ENCODE measurements at places on chromosomes 3 and 15.

DNA sequence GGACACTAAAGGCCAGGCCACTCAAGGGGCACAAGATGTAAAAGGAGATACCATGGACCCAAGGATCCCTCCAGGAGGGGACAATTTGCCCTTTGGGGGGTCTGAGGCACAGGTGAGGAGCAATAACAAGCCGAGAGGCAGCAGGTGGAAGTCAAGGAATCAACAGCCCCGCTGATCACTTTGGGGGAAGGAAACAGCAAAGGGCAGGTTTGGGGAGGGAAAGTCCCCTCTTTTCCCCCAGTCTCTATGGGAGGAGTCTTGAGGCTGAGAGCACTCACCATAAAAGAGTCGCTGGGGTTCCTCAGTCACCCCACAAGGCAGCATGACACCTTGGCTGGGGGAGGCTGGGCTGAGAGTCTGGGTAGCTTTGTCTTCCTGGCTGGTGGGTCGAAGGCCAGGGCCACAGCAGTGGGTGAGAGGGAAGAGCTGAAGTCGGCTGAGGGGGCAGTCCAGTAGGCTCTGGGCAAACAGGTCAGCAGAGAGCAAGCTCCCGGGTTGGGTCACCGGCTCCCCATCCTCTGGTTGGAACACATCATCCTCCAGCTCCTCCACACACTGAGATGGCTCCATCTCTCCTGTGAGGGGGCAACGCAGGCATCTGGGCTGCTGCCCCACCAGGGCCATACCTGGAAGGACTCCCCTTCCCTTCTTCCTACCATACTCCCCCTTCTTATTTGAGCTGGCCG is 3.0 kb downstream of the BMF start:
- DNase-seq, result peak; percentile 25

DNA sequence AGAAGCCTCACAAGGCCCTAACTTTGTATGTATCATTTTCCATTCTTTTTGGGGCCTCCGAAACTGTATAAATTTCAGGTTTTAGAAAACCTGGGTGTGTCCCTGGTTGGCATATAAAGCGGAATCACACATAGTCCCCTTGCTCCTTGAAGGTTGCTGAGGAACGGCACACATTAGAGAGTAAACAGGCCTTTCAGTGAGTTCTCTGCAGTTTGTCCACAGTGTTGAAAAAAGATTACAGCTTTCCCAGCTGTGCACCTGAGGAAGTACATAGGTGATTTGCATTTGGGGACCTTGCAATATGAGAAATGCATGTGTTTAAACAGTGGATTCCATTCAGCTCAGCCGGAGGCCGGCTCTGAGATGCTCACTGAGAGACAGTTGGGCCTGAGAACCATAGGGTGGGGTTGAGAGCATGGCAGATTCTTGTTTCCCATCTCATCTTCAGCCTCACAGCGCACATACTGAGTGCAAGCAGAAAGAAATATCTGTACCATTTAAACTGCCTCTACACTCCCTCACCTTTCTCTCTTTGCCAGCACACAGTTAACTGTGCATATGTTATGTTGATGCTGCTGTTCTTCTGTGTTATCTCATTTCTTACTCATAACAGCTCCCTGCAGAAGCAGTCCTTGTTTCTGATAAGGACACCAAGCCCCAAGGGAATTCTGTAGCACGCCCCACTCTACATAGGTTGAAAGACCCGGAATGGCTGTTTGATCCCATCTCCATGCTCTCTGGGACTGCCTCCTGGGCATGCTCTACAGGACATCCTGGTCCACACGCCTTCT is 60.4 kb downstream of the BOC start:
- DNase-seq, result no peak

- DNase-seq, result peak; percentile 57
Observed at GRCh38 chr3:127787071-127787490, 35.2 kb downstream of the MGLL start.

GRCh38 chr3:114584734-114585371 is 291.0 kb downstream of the TIGIT start:
- DNase-seq, result peak; percentile 20

GRCh38 chr15:101611007-101611406 is 41.2 kb downstream of the TM2D3 start:
- no peak for DNase-seq

- DNase-seq, result no peak
Observed at GRCh38 chr3:188486952-188487351, 333.0 kb downstream of the LPP start.

DNA sequence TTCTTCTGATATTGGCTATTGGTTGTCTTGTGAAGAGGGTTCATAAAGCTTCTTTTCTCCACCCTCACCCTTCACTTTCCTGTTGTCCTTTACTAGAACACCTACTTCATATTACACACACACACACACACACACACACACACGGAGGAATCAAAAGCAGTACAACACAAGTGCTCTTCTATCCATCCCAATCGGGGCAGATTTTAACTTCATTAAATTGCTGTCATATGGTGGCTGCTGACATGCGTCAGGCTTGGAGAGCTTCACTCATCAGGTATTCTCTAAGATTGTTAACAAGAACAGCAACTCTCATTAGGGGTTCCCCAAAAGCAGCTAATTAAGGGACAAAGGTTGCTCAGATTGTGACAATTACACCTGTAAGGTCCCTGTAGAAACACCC is 239.1 kb upstream of the MEIS2 start:
- no peak for DNase-seq

- no peak for DNase-seq
Observed at GRCh38 chr3:100072326-100073048, 41.8 kb downstream of the FILIP1L start.

DNA sequence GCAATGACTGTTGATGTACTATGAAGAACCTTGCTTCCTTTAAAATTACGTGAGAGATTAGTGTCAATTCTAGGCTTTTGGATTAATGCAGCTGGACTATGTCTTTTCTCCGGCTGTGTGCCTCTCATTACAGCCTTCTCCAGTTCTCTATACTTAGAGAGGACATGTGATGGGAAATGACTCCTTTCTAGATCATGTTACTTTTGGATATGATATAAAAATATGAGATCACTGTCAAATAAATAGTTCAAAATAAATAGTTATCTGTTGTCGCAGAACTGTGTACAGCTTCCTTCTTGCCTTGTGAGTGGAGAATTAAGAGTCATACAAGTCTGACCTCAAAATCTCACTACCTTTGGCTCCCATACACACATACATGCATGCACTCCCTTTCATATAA is 592.4 kb downstream of the DIPK2A start:
- no peak for DNase-seq

DNA sequence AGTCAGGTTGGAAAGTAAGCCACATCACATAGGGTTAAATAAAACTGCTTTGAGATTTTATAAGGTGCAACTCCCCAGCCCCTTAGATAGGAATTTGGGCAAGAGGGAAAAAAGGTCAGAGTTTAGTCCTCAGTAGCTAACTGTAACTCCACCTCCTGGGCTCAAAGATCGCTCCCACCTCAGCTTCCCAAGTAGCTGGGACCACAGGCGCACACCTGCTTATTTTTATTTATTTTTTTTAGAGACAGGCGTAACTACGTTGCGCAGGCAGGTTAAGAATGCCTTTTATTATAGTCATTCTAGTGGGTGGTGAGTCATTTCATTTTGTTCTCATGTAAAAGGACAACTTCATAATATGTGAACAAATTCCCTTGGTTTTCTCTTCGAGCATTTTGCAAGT is 14.7 kb downstream of the TM2D3 start:
- no peak for DNase-seq

- no peak for DNase-seq
Observed at GRCh38 chr3:13080026-13080425, 6.8 kb upstream of the IQSEC1 start.

DNA sequence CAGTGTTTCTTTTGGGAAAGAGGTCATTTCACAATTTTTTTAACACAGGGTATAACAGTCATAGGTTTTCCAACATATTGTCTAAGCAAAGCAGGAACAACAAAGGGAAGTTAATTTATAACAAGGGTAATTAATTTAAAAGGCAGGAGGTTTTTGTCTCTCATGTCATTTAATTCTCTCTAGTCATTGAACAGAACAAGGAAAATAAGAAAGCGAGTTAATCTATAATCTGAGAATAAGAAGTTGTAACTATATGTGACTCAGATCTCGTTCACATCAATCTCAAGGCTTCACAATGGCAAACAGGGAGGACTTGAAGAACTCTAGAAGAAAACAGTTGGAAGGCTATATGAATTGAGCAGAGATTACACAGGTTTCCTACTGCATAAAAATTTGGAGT is 579.8 kb upstream of the CCDC54 start:
- no peak for DNase-seq

DNA sequence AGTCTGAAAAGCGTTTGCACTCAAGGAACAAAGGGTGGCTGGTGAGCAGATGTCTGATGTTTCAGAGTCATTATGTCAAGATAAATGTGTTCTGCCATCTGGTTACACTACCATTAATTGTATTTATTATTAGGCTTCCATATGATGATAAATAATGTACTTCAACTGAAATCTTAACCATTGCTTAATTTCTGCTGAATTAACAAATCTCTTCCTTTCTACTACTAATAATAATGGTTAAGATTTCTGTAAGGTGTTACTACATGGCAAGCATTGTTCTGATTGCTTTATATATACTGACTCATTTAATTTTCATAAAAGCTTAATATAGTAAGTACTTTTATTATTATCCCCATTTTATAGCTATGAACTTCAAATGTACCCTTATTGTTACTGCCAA is 68.4 kb upstream of the GALNT15 start:
- DNase-seq, result no peak

DNA sequence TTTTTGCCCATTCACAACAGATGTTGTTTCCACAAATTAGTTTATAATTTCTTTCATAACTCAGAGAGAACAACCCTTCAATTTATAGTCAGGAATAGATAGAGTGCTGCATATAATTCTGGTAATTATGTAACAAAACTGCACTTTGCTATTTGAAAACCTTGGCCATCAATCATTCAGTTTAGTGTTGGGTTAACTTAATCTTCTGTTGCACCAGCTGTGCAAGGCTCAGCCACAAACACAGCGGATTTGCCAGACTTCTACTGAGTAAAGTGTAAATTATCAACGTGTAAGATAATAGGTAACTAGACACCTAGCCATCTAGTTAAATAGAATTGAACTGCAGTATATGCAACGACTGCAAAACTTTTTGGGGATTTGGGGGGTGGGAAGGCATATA is 1064.3 kb upstream of the EPHA6 start:
- DNase-seq, result no peak

- DNase-seq, result no peak
Observed at GRCh38 chr3:16841904-16842271, 42.9 kb upstream of the PLCL2 start.

DNA sequence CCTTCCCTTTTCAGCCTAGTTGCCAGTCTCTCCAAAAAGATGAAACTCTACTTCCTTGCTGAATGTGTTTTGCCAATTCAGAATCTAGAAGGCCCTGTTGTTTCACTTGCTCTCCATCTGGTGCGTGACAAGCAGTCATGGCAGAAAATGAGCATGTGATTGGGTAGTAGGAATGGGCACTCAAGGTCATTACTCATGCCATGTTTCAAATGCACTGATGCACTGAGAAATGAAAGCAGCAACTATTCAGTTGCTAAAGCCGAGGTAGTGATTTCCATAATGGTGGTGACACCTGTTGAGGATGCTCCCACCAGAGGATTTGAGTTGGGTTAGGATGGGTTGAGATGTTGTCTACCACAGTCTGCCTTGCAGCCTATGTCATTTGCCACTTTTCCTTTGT is 12.7 kb downstream of the ZBTB38 start:
- no peak for DNase-seq

GRCh38 chr3:23644676-23645075 is 161.1 kb upstream of the UBE2E1 start:
- DNase-seq, result no peak

- no peak for DNase-seq
Observed at GRCh38 chr15:36265422-36265821, 314.0 kb upstream of the CDIN1 start.

GRCh38 chr3:23760871-23761373 is 44.8 kb upstream of the UBE2E1 start:
- DNase-seq, result no peak

Data from uterus (tissue), 4 donors.